ENCODE measurements at places on chromosomes 13 and 19. TPM values are rescaled to one million over a fixed set of nuclear protein-coding genes. Genes with fewer than 3 reads are reported as not detected.

Gene FFAR1
- total RNA-seq: 0.08 TPM

Gene CEACAM7
- total RNA-seq: not detected

DNA sequence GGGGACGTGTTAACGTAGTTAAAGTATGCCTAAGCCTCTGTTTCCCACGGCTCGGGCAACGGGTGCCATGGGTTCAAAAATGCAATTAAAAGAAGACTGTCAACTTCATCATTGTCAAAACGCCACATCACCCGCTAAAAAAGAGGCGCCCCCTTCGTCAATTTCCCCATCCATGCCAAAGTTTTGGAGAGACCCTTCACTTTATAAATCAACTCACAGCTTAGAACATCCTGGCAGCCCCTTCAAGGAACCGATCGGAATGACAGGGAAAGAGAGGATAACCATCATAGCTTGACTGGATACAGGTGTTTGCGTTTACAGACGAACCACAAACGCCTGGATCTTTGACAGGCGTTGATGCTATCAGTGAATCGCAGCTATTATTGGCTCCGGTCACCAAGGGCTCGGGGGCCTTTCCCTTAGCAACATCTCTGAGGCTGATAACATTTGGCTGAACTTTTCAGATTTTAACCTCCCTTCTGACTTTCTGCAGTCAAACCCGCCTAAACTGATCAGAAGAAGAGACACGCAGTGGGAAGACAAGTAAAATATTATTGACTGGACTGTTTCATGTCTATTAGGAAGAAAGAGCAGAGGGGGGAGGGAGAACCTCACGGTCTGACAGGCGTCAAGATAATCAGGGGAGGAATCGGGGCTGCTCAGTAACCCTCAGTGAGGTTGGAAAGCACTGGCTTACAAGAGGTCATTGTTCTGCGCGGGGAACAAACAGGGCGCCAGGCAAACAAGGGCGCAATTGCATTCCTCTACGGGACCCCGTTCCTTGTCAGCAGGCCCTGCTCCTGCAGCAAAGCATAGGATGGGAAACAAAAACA, 322.5 kb upstream of the ZNF507 start:
- no peak for DNase-seq

GRCh38 chr13:67123165-67123564, 107.0 kb downstream of the PCDH9 start:
- no peak for DNase-seq

- no peak for DNase-seq
Measured at GRCh38 chr13:98977568-98978265, at the start of gene DOCK9. Gene DOCK9, minus strand, starts transcription at chr13:98978064. Its CDS starts 155 bp downstream, at chr13:98977909.

DNA sequence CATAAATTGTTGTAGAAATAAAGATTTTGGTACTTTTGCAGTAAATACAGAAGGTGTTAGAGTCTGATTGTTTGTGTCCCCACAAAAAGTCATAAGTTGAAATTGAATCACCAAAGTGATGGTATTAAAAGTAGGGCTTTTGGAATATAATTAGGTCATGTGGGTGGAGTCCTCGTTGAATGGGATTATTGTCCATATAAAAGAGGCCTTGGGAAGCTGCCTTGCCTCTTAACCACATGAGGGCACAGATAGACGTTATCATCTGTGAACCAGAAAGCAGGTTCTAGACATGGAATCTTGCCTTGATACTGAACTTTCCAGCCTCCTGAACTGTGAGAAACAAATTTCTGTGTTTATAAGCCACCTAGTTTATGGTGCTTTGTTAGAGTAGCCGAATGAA, 186.8 kb downstream of the PRR20E start:
- no peak for DNase-seq

Gene MICU2
- 35.0 TPM for total RNA-seq

Gene C19orf67
- total RNA-seq: not detected

- DNase-seq: no peak
Measured at GRCh38 chr19:18483119-18483890, 38.6 kb downstream of the ELL start.
